ENCODE measurements at places on chromosomes 12 and 14. TPM values are rescaled to one million over a fixed set of nuclear protein-coding genes. Genes with fewer than 3 reads are reported as not detected.
A peak's percentile ranks its signal among the peaks of the same experiment; 100 is the strongest.

DNA sequence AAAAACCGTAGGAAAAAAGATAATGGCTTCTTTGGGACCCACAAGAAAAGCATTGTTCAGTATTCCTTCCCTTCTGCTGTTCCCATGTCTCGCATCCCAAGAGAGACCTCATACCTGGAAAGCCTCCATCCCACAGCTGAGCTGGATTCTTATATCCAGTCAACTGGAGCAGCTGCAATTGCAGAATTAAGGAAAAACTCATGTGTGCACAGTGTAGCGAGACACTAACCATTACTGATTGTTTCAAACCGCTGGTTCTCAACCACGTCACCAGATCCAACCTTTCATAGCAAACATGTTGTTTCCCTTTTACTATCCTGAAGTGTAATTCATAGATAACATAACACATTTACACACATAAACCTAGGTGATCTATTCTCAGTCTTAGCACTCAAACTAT lies 5.5 kb upstream of the RNASE10 start:
- DNase-seq: no peak

DNA sequence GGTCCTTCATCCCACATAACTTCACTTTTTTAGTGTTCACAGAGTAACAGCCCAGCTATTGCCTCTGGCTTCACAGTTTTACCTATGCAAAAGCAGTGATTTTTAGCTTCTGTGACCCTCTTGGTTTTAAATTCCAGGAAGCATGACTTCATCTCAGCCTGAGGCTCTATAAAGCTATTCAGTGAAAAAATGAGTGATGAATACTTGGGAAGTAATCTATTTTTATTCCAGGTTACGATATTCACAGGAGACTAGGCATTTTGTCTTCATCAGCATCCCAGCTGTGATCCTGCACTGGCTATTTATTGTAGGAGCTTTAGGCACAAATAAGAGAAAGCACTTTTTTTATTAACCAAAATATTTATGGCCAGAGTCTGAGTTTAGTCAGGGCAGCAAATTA lies 164.8 kb downstream of the SNAPC1 start:
- DNase-seq: no peak

DNA sequence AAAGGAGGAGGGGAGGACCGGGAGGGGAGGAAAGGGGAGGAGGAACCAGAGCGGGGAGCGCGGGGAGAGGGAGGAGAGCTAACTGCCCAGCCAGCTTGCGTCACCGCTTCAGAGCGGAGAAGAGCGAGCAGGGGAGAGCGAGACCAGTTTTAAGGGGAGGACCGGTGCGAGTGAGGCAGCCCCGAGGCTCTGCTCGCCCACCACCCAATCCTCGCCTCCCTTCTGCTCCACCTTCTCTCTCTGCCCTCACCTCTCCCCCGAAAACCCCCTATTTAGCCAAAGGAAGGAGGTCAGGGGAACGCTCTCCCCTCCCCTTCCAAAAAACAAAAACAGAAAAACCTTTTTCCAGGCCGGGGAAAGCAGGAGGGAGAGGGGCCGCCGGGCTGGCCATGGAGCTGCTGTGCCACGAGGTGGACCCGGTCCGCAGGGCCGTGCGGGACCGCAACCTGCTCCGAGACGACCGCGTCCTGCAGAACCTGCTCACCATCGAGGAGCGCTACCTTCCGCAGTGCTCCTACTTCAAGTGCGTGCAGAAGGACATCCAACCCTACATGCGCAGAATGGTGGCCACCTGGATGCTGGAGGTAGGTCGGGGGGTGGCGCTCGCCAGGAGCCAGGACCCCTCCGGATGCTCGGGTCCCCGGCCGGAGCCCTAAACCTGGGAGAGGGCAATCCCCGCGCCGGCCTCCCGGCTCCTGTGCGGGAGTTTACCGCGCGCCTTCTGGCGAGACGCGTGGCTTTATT lies at the start of gene CCND2:
Gene CCND2, plus strand, starts transcription at position 111 of the 744 bp plus-strand sequence. Its CDS starts 279 bp downstream, at position 390.
- peak; percentile 94 for DNase-seq

DNA sequence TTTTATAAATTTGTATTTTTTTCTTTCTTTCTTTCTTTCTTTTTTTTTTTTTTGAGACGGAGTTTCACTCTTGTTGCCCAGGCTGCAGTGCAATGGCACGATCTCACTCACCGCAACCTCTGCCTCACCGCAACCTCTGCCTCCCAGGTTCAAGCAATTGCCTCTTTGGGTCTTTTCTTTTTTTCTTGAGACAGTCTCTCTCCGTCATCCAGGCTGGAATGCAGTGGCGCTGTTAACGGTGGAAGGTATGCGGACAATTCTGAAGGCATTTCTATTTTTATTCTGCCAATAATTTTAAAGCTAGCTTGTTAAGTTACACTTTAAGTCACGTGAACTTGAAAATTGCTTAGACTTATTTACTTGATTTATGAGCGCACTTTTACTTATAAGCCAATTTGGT lies 8.8 kb upstream of the PHC1 start:
- no peak for DNase-seq

DNA sequence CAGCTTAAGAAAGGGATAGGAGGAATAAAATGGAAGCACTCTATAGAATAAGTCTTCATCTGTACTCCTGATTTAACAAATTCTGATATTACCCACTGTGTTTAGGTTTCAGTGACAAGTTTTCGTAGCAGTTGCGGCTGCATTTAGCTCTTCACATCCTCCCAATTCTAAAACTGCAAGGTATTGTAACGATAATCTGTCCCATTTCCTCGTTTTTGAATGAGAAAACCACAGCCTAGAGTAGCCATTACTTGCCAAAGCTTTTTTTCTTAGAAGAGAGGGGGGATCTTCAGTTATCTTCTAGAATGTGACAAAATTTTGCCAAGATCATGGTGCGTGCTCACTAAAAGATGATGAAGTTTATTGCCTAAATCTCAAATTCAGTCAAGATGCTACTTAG lies 155.8 kb downstream of the PDE3A start:
- no peak for DNase-seq

- no peak for DNase-seq
Observed at GRCh38 chr14:104494483-104494882, 85.1 kb upstream of the C14orf180 start.

GRCh38 chr12:2551412-2551900 lies 243.3 kb upstream of the FKBP4 start:
- no peak for DNase-seq

- DNase-seq: no peak
Observed at GRCh38 chr12:106308121-106308520, 5.6 kb downstream of the TCP11L2 start.

DNA sequence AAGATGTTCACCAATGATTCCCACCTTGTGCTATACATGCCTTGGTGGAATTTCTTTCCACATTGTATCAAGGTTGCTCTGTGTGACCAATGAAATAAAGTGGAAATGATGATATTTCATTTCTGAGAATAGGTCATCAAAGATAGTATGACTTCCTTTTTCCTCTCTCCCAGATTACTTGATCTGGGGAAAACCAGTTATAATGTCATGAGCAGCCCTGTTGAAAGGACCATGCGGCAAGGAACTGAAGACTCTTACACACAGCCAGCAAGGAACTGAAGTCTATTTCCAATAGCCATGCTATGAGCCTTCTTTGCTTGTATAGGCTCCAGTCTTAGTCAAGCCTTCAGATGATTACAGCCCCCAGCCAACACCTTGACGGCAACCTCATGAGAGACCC lies 11.7 kb downstream of the KLRD1 start:
- DNase-seq: no peak

DNA sequence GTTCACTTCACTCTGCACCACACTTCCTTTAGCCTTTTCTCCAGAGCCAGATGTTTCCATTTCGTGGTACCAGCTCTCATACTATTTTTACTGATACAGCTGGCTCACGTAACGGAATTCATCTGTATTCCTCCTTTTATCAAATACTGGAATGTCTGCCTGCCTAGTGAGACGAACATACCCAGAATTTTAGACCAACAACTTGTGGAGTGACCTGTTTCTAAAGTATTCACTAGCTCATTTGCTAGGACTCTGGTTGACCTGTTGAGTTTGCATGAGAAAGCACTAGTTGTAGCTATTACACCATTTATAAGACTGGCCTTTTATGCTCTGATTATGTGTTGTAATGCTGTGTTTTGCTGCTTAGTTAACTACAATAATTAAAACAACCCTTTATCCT lies 22.6 kb downstream of the KCNA5 start:
- no peak for DNase-seq

- no peak for DNase-seq
Observed at GRCh38 chr12:10873378-10873777, 10.7 kb downstream of the PRH1 start.

GRCh38 chr12:62673028-62673815 lies 206.6 kb downstream of the MON2 start:
- DNase-seq: no peak

- no peak for DNase-seq
Observed at GRCh38 chr12:3748620-3749019, 4.3 kb downstream of the CRACR2A start.

DNA sequence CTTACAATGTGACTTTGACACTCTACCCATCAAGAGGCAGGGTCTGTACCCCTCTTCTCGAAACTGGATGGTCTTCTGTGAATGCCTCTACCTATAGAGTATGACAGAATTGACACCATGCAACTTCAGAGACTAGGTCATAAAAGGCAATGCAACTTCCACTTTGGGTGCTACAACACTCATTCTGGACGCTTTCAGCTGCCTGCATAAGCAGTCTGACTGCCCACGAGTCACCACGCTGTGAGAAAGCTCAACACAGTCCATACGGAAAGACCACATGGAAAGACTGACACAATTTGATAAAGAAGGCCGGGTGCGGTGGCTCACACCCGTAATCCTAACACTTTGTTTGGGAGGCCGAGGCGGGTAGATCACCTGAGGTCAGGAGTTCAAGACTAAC lies 14.9 kb downstream of the SLC7A7 start:
- no peak for DNase-seq

DNA sequence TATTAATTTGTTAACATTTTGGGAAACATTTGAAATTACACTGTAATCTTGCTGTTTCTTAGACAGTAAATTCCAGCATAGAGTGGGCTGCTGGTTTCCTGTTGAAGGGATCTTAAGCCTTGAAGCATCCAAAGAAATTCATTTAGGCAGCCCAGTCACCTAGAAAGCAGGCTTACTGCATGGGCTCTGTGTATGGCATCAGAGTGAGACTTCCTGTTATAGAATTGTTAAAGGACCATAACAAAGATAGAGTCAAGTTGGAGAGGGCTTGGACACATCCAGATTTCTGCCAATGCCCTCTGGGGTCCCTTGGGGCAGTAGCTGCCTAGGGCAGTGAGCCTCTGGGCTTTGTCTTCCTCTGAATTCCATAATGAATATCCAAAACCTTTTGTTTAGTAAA lies 149.2 kb downstream of the DYRK2 start:
- no peak for DNase-seq

- DNase-seq: no peak
Observed at GRCh38 chr14:93878871-93879270, 48.3 kb upstream of the FAM181A start.

DNA sequence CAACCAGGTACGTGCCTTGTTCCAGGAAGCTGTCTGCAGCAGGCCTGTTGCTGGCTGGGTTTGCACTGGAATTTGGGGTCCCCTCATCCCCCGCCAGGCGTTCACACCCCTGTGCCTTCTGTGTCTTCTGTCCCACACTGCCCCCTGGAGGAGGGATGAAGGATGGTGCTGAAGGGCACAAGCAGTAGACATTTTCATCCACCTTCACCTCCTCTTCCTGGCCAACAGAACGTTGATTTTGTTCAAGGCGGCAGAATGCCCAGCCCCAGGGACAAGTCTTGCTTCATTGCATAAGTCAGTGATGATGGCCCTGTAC lies 122.1 kb downstream of the CALM1 start:
- peak; percentile 53 for DNase-seq

GRCh38 chr14:55160989-55161388 lies 30.4 kb downstream of the DLGAP5 start:
- no peak for DNase-seq

DNA sequence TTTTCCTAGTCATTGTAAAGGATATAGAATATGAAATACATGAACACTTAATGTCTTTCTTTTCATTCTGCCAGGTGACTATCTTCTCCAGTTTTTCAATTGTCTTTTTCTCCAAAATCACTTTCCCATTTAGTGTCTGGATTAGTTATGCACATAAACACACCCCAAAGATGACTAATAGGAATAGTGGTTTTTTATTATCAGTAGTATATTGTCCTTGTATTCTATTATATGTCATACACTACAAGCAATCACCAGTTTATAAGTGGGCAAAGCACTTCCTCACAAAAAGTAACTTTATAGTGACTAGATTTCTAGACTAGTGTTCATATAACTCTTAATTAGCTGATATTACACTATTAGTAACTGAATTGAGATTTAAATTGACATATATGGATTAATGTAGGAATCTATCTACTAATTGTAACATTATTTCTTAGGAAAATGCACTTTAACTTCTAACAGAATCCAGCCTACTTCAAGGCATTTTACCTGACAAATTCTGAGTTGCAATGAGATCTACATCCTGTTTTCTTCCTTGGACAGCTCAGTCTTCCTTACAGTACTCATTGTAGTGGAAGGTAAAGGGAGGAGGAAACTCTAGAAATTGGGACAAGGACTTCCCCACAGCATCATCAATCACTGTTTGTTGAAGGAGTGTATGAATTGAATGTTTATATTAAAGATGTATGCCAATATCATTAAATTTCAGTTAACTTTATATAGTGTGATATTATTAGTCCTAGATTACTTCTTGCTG lies 186.1 kb upstream of the GARIN2 start:
- no peak for DNase-seq

GRCh38 chr12:119398190-119398589 lies 63.7 kb downstream of the CCDC60 start:
- DNase-seq: no peak

DNA sequence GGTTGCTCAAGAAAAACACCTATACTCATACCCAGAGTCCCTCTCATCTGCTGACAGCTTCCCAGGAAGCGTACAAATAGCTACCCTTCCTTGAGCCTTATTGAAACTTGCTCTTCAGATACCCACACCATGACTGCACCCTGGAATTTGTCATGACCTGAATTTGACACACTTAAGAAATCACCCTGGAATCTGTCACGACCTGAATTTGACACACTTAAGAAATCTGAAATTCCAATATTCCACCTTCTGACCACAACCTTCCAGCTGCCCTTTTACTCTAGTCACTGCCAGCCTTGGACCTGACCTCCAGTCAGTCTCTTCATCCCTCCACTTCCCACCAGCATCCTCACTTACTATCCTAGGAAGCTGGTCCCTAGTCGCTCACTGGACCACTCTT lies 1.1 kb upstream of the HAL start:
- no peak for DNase-seq

GRCh38 chr14:71654810-71655209 lies 277.4 kb upstream of the RGS6 start:
- no peak for DNase-seq

DNA sequence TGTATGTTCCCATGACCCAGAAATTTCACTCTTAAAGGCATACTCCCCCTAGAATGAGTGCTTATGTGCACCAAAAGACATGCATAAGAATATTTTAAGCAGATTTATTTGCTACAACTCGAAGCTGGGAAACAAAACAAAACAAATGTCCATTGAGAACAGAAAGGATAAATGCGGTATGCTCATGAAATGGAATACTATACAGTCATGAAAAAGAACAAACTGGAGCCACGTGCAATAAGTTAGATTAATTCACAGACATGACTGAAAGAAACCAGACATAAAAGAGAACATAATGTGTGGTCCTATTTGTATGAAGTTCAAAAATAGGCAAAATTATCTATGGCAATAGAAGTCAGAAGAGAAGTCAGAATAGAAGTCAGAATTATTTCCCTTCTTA lies 69.9 kb downstream of the TBX3 start:
- no peak for DNase-seq

Gene GPR137C
- total RNA-seq: 1.7 TPM

Gene HOXC6
- 1.6 TPM for total RNA-seq

Gene ASCL1
- not detected for total RNA-seq

Gene HNF1A
- total RNA-seq: 15.7 TPM

Gene SMOC1
- 0.35 TPM for total RNA-seq

Gene TAS2R8
- total RNA-seq: not detected

Gene PTMS
- 53.4 TPM for total RNA-seq

Gene KRT73
- not detected for total RNA-seq

All from Peyer's patch (tissue), 4 donors.